ENCODE measurements at places on chromosomes 2 and 18. TPM values are rescaled to one million over a fixed set of nuclear protein-coding genes. Genes with fewer than 3 reads are reported as not detected.

ZNF521 gene
- 20.7 TPM for total RNA-seq

ITGB6 gene
- total RNA-seq, result not detected

SPEG gene
- total RNA-seq, result 3.4 TPM

DNER gene
- 6.2 TPM for total RNA-seq

SIX3 gene
- not detected for total RNA-seq
